Spleen (tissue), 13 donors: ENCODE measurements at places on chromosomes 5 and 9. TPM values are rescaled to one million over a fixed set of nuclear protein-coding genes. Genes with fewer than 3 reads are reported as not detected.
A peak's percentile ranks its signal among the peaks of the same experiment; 100 is the strongest.

- no peak overlapping the region for H3K27ac ChIP-seq
- no peak for DNase-seq
- H3K4me3 ChIP-seq = no peak overlapping the region
- H3K4me1 ChIP-seq = no peaks in the 10 kb centered on the region
Observed at GRCh38 chr5:137300411-137301240, 198.5 kb downstream of the SPOCK1 start.

GRCh38 chr5:157570531-157571200 is 4.9 kb downstream of the ADAM19 start:
- no peak for DNase-seq
- H3K4me3 ChIP-seq = peak overlapping the region; percentile 86
- peaks cover 61% of the 10 kb centered on the region for H3K4me1 ChIP-seq
- peak overlapping the region; percentile 92 for H3K27ac ChIP-seq
- H3K27me3 ChIP-seq = peaks cover 6% of the 10 kb centered on the region

ANKRD31 gene
- polyA plus RNA-seq = 0.04 TPM

SEC16A gene
- polyA plus RNA-seq = 35.0 TPM

- DNase-seq = no peak
- no peaks in the 10 kb centered on the region for H3K27me3 ChIP-seq
- no peak overlapping the region for H3K4me3 ChIP-seq
- no peaks in the 10 kb centered on the region for H3K36me3 ChIP-seq
- no peak overlapping the region for H3K27ac ChIP-seq
- no peaks in the 10 kb centered on the region for H3K4me1 ChIP-seq
Observed at GRCh38 chr9:23556459-23556858, 269.6 kb downstream of the ELAVL2 start.

CA9 gene
- 0.26 TPM for polyA plus RNA-seq

AK1 gene
- 47.0 TPM for polyA plus RNA-seq

DNA sequence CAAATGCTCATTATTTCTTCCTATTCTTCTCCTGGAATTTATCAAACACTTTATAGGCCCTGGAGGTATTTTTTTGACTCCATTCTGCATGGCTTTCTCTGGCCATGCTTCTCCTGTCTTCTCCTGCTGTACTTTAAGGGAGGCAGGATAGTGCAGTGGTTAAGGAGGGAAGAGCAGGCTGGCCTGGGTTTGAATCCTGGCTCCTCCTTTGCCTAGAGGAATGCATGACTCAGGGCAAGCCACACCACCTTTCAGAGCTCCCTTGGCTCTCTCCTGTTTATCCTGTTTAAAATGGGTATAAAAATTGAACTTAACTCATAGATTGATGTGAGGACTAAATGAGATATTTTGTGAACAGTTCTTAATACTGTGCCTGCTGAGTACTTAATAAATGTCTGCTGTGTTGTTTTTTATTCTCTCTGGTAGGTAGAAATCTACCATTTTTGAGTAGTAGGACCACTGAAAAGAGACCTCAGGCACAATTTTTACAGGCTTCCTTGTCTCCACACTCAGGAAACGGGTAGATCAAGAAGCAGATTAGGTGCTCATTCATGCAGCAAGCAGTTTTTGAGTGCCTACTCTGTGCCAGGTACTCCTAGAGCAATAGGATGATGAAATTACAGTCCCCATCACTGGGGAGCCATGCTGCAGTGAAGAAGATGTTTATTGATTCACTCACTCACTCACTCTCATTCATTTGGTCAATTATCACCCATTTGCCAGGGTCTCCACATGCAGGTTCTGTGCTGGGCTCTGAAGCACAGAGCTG is 32.7 kb upstream of the ARAP3 start:
- H3K4me3 ChIP-seq = no peak overlapping the region
- H3K27me3 ChIP-seq = no peaks in the 10 kb centered on the region
- H3K4me1 ChIP-seq = peaks cover 31% of the 10 kb centered on the region
- H3K36me3 ChIP-seq = no peaks in the 10 kb centered on the region
- H3K27ac ChIP-seq = peak overlapping the region; percentile 50
- no peak for DNase-seq

DNA sequence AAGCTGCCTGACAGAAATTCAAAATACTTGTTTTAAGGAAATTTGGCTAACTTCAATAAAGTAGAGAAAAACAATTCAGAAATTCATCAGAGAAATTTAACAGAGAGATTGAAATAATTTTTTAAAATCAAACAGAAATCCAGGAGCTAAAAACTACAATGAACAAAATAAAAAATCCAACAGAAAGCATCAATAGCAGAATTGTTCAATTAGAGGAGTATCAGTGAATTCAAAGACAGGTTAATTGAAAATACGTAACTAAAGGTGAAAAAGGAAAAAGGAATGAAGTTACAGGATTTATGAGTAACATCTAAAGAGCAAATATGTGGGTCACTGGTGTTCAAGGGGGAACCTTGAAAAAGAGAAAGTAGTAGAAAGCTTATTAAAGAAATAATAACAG is 36.8 kb downstream of the FANCC start:
- no peak overlapping the region for H3K4me3 ChIP-seq
- no peaks in the 10 kb centered on the region for H3K27me3 ChIP-seq
- H3K27ac ChIP-seq = no peak overlapping the region
- no peaks in the 10 kb centered on the region for H3K36me3 ChIP-seq
- H3K4me1 ChIP-seq = no peaks in the 10 kb centered on the region
- DNase-seq = no peak

DNA sequence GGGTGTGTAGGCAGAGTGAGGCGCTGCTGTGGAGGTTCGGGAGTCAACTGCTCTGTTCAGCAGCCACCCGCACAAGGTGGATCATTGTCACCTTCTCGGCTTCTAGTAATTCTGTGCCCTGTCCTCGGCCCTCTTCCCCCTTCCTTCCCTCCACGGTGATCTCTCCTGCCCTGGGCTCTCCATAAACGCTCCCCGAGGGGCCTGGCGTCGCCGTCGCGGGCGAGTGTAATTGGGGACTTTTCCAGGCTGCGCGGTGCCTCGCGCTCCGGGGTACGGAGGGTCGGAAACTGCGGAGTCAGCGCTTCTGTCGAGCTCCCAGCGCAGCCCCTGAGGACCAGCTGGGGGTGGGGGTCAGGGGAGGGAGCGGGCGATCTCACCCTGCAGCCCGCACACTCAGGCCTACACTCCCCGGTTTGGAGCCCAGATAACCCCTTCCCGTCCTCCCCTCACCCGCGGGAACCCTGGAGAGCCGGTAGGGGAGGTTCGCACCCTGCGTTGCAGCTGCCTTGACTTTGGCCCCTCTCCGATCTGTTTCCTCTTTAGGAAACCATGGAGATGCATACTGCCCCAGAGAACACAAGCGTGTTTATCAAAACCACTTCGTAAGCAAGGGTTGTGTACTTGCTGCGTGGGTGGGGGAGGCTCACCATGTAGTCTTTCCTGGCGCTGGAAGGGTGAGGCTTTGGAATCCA is 188.3 kb upstream of the ZNF618 start:
- H3K4me1 ChIP-seq = peaks cover 16% of the 10 kb centered on the region
- no peak for DNase-seq
- no peak overlapping the region for H3K4me3 ChIP-seq
- no peaks in the 10 kb centered on the region for H3K36me3 ChIP-seq
- peaks cover 5% of the 10 kb centered on the region for H3K27me3 ChIP-seq

CLTA gene
- polyA plus RNA-seq = 133 TPM

DNA sequence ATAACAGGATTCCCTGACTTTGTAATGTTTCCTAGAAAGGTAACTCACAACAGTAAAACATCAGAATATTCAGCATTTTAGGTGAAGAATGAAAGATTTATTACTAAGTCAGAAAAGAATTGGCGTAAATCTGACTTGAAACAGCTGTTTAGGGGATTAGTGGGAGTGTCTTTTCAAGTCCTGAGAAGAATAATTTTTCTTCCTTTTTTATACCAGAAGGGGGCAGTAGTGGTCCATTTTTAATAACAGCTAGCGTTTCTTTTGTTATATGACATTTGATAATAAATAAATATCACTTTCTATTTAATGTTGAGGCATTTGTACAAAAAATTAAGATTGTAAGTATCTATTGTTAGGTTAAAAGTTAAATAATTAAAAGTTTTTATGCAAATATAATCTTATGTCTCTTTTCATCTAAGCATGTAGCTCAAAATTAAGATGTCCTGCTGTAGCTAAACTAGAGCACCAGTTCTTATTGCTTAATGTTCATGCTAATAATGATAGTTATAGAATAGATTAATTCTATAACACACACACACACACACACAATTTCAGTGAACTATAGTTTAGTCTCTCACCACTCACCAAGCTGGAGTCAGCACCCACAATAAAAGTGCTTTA is 258.7 kb upstream of the ARRDC3 start:
- no peaks in the 10 kb centered on the region for H3K27me3 ChIP-seq
- H3K36me3 ChIP-seq = no peaks in the 10 kb centered on the region
- no peak overlapping the region for H3K27ac ChIP-seq
- no peak for DNase-seq

DNA sequence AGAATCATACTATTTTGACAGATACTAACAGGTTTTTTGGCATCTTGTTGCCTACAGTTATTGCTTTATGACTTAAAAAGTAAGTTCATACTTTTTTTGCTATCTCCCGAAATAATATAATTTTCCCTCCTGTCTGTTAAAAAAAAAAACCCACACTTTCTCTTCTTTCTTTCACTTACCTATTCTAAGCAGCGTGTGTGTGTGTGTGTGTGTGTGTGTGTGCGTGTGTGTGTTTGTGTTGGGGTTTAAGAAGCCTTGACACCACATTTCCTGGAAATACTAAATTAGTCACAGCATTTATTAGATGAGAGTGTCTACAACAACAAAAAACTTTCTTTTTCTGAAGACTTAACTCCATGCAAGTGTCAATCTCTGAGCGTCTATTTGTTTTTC is 12.4 kb downstream of the TNFAIP8 start:
- H3K4me1 ChIP-seq = peaks cover 47% of the 10 kb centered on the region
- H3K27me3 ChIP-seq = no peaks in the 10 kb centered on the region
- H3K4me3 ChIP-seq = no peak overlapping the region
- peak overlapping the region; percentile 29 for H3K27ac ChIP-seq
- no peak for DNase-seq
- no peaks in the 10 kb centered on the region for H3K36me3 ChIP-seq

DNA sequence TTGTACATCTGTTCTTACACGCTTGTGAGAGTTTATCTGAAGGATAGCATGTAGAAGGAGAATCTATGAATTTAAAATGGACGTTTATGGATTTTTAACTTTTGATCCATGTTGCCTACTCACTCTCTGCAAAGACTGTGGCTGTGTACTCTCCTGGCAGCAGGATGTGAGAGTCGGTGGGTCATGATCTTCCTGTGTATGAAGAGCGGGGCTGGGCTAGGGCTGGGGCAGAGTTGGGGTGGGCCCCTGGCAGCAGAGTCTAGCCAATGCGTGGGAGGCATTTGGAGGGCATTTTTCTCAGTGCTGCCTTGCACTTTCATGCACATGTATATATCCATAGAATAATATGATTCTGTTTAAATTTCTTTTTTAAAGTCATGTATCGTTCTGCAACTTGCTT is 24.0 kb upstream of the DAB2IP start:
- no peaks in the 10 kb centered on the region for H3K36me3 ChIP-seq
- H3K4me3 ChIP-seq = no peak overlapping the region
- no peaks in the 10 kb centered on the region for H3K4me1 ChIP-seq
- H3K27ac ChIP-seq = no peak overlapping the region
- DNase-seq = no peak

F12 gene
- 1.1 TPM for polyA plus RNA-seq

GRCh38 chr5:17665836-17666235 is 31.6 kb downstream of the TAF11L14 start:
- no peak overlapping the region for H3K27ac ChIP-seq
- H3K4me1 ChIP-seq = no peaks in the 10 kb centered on the region
- H3K27me3 ChIP-seq = no peaks in the 10 kb centered on the region
- no peak overlapping the region for H3K4me3 ChIP-seq
- no peaks in the 10 kb centered on the region for H3K36me3 ChIP-seq

GRCh38 chr9:132240841-132241482 is 79.1 kb downstream of the NTNG2 start:
- peaks cover 4% of the 10 kb centered on the region for H3K4me1 ChIP-seq
- no peaks in the 10 kb centered on the region for H3K27me3 ChIP-seq
- H3K36me3 ChIP-seq = no peaks in the 10 kb centered on the region
- peak; percentile 100 for DNase-seq
- H3K4me3 ChIP-seq = peak overlapping the region; percentile 80

DNA sequence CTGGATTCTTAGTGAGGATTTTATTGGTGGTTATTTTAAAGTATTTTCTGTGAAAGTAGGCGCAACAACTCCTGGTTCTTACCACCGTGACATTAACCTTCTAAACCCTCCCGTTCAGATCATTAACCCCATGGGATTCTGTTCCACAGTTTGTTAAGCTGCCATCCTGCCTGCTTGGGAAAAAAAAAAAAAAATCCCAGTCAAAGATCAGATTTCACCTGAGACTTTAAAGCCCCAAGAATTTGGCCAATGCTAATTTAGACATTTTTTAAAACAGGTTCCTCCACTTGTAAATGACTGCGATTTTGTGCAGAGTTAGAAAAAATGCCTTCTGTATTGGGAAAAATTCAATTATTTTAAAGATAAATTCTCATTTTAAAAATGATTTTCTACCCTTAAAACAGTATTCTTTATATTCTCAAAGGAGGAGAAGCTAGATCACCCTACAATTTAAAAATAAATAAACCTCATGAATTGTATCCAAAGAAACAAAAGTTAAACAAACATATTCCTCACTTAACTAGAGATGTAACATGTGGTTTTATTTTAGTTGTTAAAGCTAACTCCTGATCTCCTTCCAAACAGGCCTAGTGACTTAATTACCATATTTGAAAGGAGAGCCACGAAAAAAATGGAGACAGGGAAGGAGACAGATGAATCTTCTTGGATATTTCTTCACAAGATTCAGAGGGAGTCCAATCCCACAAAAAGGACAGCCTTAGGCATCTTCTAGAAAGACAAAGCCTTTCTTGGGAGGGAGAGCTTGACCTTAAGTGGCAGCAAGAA is 93.1 kb upstream of the IFNK start:
- no peaks in the 10 kb centered on the region for H3K36me3 ChIP-seq
- DNase-seq = no peak
- no peak overlapping the region for H3K4me3 ChIP-seq
- H3K27ac ChIP-seq = no peak overlapping the region

OTULINL gene
- 4.3 TPM for polyA plus RNA-seq

ANKRD33B gene
- 2.4 TPM for polyA plus RNA-seq

- DNase-seq = no peak
- no peaks in the 10 kb centered on the region for H3K36me3 ChIP-seq
- H3K4me3 ChIP-seq = no peak overlapping the region
Observed at GRCh38 chr5:108028412-108028811, 353.5 kb downstream of the FBXL17 start.

DNA sequence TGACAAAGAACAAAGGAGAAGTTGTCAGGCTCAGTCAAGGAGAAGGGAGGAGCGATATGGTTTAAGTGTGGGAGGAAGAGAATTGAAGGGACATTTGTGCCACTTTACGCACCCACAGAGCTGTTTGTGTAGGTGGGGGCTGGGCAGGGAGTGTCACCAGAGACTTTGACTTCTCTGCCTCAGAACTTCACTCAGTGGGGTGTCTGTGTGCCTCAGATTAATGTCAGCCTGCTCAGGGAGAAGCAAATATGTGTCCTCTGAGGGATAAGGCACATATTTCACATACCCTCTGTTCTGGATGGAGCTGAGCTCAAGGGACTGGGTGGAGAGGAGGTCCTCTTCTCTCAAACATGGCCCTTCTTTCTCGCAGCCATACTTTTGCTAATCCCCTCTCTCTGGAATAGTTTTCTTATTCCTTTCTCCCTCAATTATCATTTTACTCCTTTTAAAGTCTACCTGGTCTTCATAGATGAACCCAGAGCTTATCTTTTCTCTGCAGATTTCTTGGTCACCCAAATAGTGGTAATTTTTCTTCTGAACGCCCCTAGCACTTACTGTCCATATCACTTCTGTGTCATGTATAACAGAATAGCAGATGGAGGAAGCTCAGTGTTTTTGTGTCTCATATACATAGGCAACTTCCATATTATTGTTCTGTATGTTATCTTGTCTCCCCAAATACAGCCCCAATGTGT is 77.0 kb downstream of the IQGAP2 start:
- H3K4me1 ChIP-seq = no peaks in the 10 kb centered on the region
- H3K4me3 ChIP-seq = no peak overlapping the region
- H3K27ac ChIP-seq = no peak overlapping the region
